Activated CD4-positive, alpha-beta T cell treated with anti-CD3 and anti-CD28 coated beads for 4 hours (primary cell): ENCODE measurements at places on chromosomes 1 and 21.

- no peak for DNase-seq
These were observed 115.2 kb upstream of the SNX7 start for GRCh38 chr1:98546319-98546718.

- DNase-seq = no peak
These were observed 237.2 kb downstream of the NPHP4 start for GRCh38 chr1:5754817-5755551.

- DNase-seq = no peak
These were observed 59.3 kb upstream of the NTPCR start for GRCh38 chr1:232891071-232891470.

GRCh38 chr1:206580438-206581113, 31.7 kb downstream of the EIF2D start:
- no peak for DNase-seq

DNA sequence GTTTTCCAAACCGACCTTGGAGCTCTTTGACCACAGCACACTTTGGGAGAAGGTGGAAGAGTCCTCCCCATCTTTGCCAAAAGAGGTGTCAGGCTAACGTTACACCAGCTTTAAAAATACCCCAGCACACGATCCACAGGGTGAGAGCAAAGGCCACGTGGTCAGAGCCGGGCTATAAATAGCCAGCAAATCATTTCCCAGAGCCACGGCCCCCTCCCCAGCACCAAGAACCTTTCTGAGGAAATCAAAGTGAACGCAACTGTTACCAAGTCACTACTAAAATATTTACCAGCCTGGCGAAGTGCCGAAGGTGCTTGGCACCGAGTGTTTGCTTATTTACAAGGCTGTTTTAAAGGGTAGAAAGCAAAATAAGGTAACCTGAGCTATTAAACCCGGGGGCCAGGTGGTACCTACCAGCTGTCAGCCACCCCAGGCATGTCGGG, 72.4 kb downstream of the CASZ1 start:
- no peak for DNase-seq

DNA sequence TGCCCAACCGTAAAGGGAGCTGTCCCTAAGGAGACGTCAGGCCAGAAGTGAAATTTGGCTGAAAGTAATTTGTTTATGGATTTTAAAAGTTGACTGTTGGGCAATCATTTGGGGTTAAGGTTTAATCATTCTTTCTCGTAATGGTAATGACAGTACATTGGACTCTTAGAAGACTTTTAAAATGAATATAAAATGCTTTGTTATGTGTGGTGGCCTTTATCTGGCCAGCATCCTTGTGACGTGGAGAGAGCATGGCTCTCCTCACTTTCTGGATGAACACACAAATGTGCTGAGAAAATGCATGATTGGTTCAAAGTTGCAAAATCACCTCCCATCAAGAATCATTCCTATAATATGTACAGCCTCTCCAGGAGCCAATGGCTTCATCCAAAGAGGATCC, 160.2 kb downstream of the DHRS3 start:
- DNase-seq = no peak

GRCh38 chr1:245512181-245512888, 357.6 kb downstream of the KIF26B start:
- DNase-seq = no peak

DNA sequence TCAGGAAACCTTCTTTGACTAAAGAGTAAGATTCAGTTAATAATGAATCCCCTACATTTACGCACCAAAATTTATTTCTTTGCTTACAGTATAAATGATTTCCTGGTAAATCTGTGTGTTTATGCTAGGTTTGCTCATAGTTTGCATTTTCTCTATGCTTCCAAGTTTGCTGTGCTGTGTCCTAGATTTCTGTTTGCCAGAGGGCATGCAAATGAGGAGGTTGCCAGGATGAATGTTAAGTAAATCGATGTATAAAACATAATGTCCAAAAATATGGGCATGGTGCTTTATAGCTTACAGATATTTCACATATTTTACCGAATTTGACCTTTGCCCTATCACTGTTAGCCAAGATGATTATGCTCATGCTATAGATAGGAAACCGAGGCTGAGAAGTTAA, 63.8 kb downstream of the TBX19 start:
- DNase-seq = no peak

GRCh38 chr21:45371081-45371480, 33.9 kb upstream of the COL18A1 start:
- no peak for DNase-seq

DNA sequence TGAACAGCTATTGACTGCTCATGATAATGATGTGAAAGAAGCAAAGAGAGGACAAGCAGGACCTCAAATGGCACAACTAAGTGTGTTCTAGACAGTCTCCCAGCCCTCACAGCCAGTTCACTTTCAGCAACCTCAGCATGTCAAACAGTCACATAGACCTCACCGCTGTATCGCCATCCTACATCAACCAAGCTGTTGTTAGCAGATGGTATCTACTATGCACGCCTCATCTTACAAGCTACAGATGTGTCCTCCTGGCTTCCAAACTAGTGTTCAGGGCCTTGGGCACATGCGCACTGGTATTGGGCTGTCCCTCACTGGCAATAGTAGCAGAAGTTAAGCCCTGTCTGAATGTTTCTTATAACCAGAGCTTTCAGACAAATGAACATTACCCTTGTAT, 28.4 kb downstream of the EVI5 start:
- DNase-seq = no peak

DNA sequence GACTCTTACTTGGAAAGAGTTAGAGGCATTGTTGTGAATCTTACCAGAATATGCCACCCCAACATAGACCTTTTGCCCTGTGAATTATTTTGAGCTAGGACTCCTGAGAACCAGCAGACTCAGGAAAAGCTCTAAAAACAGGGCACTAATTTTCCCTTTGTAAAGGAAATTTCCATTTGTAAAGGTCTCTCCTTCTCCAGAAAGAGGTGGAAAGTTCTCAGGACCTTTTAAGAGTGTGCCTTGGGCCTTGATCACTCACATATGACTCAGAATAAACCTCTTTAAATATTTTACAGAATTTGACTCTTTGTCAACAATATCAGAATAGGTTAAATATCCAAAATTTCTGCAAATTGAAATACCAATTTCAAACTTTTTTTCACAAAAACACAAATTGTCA, 721.8 kb upstream of the NCAM2 start:
- DNase-seq = no peak

DNA sequence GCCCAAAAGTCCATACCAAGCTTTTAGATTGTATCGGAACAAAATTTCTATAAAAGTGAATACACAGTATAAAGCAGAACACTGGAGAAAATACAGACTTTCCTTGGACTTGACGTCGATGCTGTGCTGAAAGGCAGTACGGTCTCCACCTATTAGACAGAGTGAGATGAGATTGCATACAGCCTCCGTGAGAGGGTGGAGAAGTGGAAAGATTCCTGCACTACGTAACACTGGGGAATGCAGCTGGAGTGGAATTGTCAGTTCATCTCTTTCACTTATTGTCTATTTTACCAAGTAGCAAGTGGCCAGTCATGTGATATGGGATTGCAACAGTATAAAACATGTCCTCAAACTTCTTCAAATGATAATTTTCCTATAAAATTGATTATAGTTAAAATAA, 209.5 kb downstream of the ZP4 start:
- no peak for DNase-seq

- DNase-seq = no peak
These were observed 3.6 kb downstream of the PSEN2 start for GRCh38 chr1:226873771-226874578.

DNA sequence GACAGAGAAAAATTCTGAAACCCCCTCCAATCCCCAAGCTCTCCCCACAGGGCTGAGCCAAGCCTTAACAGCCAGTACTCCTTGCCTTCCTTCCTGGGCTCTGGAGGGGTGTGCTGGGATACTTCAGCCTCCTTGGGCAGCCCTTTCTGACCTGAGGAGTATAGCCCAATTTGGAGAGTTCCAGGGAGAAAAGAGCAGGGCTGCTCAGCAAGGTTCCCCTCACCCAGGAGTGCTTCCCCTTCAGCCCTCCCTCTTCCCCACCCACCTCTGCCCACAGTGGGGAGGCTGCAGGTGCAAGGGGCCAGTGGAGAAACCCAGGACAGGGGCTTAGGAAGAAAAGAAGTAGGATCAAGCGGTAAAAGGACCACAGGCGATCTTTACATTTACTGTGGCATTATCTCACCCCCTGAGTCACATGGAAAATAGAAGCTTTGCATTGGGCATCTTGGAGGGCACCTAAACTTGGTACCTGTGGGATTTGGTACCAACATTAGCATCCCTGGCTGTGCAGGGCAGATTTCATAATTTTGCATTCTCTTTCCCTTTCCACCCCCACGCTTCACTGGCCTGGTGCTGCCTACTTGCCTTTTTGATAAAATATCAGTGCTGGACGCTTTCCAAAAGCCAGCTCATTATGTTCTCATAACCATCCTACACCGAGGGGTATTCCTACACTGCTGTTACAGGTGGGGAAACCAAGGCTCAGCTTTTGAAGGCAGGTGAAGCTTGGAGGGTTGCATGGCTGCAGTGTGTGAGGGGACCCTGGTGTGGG, 2.8 kb upstream of the ADORA1 start:
- DNase-seq = no peak

GRCh38 chr1:42767510-42768000, 506 bp downstream of the C1orf50 start:
- no peak for DNase-seq

- no peak for DNase-seq
These were observed 119.6 kb upstream of the ADGRL2 start for GRCh38 chr1:81681114-81681513.

DNA sequence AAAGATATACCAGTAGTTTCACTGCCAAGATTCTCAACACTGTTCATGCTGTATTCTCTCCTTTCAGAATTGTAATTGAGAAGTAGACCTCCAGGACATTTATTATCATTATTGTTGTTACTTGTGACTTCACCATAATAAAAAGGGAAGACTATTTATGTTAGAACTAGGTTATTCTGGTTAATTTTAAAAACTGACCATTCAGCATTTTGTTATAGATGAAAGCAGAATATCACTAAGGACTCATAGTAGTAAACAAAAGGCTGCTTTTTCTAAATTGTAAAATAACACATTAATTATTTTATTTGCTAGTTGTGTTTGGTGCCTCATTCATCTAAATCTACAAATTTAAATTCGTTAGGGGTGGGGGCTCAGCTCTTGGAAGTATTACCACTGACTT, 210.4 kb downstream of the PATJ start:
- DNase-seq = no peak

GRCh38 chr1:9816199-9816598, 7.6 kb downstream of the CLSTN1 start:
- no peak for DNase-seq

GRCh38 chr1:220637759-220638158, 52.4 kb upstream of the C1orf115 start:
- no peak for DNase-seq

GRCh38 chr1:223524930-223525451, 131.8 kb downstream of the CCDC185 start:
- no peak for DNase-seq

- no peak for DNase-seq
These were observed 151.2 kb downstream of the DMRTA2 start for GRCh38 chr1:50271968-50272578.

GRCh38 chr1:15803380-15803779, 4.1 kb downstream of the UQCRHL start:
- peak; percentile 9 for DNase-seq

DNA sequence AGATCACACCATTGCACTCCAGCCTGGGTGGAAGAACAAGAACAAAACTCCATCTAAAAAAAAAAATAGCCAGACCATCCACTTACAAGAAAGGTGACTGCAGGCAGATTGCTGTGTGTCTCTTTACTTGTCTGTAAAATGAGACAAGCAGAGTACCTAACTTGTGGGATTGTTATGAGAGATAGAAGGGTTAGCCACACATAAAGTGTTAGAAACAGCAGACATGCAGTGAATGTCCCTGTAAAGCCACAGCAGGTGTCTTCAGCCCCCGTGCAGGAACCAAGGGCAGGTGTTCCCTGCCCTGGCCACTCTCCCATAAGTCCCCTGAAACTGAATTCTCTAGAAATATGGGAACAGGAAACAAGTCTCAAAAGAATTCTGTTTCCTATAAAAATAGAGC, 40.8 kb upstream of the EFHD2 start:
- no peak for DNase-seq

- no peak for DNase-seq
These were observed 224.7 kb downstream of the CAMTA1 start for GRCh38 chr1:7009741-7010525.

GRCh38 chr1:54475357-54475881, 69.2 kb upstream of the SSBP3 start:
- no peak for DNase-seq

- DNase-seq = no peak
These were observed 67.5 kb upstream of the ANGPTL1 start for GRCh38 chr1:178938101-178938958.

DNA sequence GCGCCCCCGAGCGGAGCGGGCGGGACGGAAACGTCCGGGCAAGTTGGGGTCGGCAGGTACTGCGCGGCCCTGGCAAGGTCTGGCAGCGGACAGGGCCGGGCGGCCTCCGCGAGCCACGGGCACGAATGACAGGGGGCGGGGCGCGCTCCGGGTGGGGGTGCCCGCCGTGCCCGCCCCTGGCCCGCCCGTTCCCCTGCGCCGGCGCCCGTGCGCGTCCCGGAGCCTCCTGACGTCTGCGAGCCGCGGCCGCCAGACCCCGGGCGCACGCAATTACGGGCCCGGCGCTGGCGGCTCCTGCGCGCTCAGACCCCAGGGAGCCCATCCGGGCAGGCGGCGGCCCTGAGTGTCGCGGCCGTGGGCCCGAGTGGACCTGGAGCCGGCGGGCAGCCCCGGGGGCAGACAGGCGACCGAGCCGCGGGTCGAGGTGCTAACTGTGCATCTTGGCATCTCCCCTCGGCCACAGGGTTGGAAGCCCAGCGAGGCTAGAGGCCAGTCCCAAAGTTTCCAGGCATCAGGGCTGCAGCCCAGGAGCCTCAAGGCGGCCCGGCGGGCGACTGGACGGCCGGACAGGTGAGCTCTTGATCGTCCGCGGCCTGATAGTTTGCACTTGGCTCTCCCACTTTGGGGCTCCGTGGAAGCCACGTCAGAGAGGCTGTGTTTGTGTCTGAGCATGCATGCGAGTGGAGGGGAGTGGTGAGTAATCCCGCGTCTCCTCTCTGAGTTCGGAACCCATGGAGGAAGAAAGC, 918 bp downstream of the MIB2 start:
- DNase-seq = no peak

DNA sequence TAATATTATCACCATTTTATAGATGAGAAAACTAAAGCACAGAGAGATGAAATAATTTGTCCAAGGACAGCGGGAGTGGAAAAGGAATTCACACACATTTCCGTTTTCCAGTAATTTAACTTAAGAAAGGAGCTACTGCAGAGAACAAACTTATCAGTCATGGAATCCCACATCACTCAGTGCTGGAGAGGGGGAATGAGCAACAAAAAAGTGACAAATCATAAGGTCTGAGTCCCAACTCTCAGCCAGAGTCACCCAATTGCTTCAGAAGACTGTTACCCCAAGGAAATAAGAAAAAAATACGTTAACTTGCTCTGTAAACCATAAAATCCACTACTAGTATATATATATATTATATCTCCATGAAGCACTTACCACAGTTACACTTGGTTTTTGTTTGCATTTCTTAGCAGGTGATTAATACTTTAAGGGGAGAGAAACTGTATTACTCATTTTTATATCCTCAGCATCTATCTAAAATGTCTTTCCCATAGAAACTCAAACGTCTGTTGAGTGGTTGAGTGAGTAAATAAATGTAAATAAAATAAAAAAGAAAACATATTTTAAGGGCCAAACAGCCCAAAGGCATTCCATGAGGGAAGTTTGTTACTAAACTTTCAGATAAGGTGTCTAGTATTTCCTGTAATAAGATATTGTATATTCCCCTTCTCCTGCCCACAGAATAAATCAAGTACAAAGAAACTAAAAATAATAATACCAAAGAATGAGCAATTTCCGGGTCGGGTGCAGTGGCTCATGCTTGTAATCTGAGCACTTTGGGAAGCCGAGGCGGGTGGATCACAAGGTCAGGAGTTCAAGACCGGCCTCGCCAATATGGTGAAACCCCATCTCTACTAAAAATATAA, 76.8 kb downstream of the SLC45A1 start:
- peak; percentile 31 for DNase-seq
